ENCODE measurements at places on chromosomes 16 and 17.

GRCh38 chr16:89315271-89315670 lies 97.8 kb downstream of the ZNF778 start:
- peak overlapping the region; percentile 71 for H3K27ac ChIP-seq
- H3K27me3 ChIP-seq: no peaks in the 10 kb centered on the region
- no peak for DNase-seq
- peaks cover 15% of the 10 kb centered on the region for H3K36me3 ChIP-seq
- peaks cover 70% of the 10 kb centered on the region for H3K4me1 ChIP-seq
- no peak overlapping the region for H3K4me3 ChIP-seq

DNA sequence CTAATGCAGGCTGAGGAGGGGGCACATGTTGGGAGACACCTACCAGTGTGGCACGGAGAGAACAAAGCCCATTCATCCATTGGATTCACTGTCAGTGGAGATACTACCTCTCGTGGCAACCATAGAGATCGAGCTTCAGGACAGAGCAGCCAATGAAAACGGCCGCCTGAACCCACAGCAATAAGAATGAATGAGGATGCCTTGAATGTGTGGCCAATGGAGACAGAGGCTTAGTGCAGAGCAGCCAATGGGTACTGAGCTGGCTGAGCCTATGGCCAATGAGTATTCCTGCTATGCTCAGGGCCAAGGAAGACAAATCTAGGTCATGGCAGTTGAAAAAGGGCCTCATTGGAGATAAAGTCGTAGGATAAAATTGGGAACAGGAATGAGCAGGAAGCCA lies 10.9 kb downstream of the ARHGEF15 start:
- no peaks in the 10 kb centered on the region for H3K27me3 ChIP-seq
- H3K36me3 ChIP-seq: peaks cover 12% of the 10 kb centered on the region
- H3K4me1 ChIP-seq: no peaks in the 10 kb centered on the region
- DNase-seq: no peak
- H3K27ac ChIP-seq: no peak overlapping the region
- no peak overlapping the region for H3K4me3 ChIP-seq

GRCh38 chr17:8839410-8839935 lies 28.0 kb downstream of the PIK3R6 start:
- H3K4me3 ChIP-seq: no peak overlapping the region
- no peaks in the 10 kb centered on the region for H3K27me3 ChIP-seq
- H3K4me1 ChIP-seq: no peaks in the 10 kb centered on the region

- H3K36me3 ChIP-seq: no peaks in the 10 kb centered on the region
- no peaks in the 10 kb centered on the region for H3K4me1 ChIP-seq
- H3K4me3 ChIP-seq: no peak overlapping the region
- no peak overlapping the region for H3K27ac ChIP-seq
- H3K27me3 ChIP-seq: no peaks in the 10 kb centered on the region
These were observed 270.4 kb upstream of the EEF2KMT start for GRCh38 chr16:5367951-5368350.

GRCh38 chr17:12098568-12098967 lies 77.9 kb downstream of the MAP2K4 start:
- H3K36me3 ChIP-seq: peaks cover 3% of the 10 kb centered on the region
- no peak overlapping the region for H3K27ac ChIP-seq
- H3K27me3 ChIP-seq: no peaks in the 10 kb centered on the region
- no peaks in the 10 kb centered on the region for H3K4me1 ChIP-seq
- no peak overlapping the region for H3K4me3 ChIP-seq

- no peak for DNase-seq
- no peak overlapping the region for H3K27ac ChIP-seq
- H3K4me1 ChIP-seq: no peaks in the 10 kb centered on the region
- H3K4me3 ChIP-seq: no peak overlapping the region
These were observed 96.7 kb downstream of the CDYL2 start for GRCh38 chr16:80707686-80708085.

GRCh38 chr17:7922269-7922844 lies 6.3 kb upstream of the RNF227 start:
- DNase-seq: no peak
- no peaks in the 10 kb centered on the region for H3K27me3 ChIP-seq
- peak overlapping the region; percentile 69 for H3K4me3 ChIP-seq

DNA sequence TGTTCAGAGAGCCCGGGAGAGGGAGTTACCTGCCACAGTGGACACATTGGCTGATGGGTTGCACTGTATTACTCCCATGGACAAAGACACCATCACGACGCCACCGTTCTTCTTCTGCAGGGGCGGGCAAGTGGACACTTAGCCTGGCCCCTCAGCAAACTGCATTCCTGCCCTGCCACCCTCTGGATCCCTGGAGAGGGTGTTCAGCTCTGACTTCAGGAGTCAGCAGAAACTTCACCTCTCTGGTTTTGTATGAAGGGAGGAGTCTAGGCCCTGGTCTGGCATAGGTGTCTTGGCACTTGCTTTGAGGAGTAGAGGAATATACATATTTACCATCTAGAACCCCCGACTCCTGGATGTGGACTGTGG lies 9.3 kb downstream of the DPEP2 start:
- peak overlapping the region; percentile 70 for H3K4me3 ChIP-seq
- H3K27me3 ChIP-seq: no peaks in the 10 kb centered on the region
- H3K4me1 ChIP-seq: peaks cover 69% of the 10 kb centered on the region
- no peak for DNase-seq
- H3K36me3 ChIP-seq: no peaks in the 10 kb centered on the region

DNA sequence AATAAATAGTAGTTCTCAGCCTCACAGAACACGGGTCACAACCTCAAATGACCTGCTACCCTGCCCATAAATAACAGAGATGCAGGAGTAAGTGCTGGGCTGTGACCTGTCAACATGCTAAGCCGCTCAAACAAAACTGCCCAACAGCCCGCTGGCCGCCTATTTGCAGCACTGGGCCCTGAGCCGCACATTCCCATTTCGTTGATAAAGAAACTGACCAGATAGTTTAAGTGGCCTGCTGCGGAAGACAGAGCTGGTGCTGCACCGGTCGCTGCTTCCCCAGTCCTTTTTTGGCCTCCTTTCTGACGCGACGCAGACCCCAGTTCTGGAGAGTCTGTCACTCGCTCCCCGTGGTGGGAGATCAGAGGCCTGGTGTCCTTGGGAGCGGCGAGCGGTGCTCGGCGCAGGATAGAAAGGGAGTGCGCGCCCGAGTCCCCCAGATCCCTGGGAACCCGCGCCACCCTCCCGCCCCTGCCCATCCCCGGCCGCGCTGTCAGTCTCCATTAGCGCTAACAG lies 349 bp upstream of the SLC6A2 start:
- no peaks in the 10 kb centered on the region for H3K36me3 ChIP-seq
- no peak for DNase-seq
- no peaks in the 10 kb centered on the region for H3K4me1 ChIP-seq
- peaks cover 3% of the 10 kb centered on the region for H3K27me3 ChIP-seq
- H3K4me3 ChIP-seq: peak overlapping the region; percentile 47
- no peak overlapping the region for H3K27ac ChIP-seq

GRCh38 chr17:21535686-21536375 lies 156.5 kb upstream of the KCNJ18 start:
- H3K36me3 ChIP-seq: peaks cover 23% of the 10 kb centered on the region
- H3K4me1 ChIP-seq: no peaks in the 10 kb centered on the region

DNA sequence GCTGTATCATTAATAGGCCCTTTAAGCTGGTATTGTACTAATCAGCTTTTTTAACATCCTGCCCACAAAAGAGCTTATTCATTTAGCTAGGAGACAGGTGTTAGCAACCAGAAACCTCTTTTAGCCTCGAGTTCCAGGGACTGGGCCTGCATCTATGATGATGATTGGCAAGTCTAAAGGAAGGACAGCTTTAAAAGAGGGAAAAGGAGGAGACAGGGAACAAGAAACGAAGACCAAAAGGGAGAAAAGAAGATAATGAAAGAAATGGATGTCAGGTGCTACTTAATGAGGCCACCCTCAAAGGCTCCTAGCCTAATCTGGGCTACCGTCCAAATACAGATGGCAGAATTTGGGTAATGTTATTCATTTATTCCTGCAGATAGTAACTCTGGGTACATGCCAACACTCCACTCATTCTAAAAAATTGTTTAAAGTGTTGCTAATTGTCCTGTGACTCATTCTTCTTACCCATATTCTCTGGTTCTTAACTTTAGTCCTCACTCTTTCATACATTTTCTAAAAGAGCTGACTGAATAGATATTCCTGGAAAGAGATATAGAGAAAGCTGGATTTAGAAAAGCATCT lies 18.7 kb upstream of the RFFL start:
- DNase-seq: no peak
- no peak overlapping the region for H3K27ac ChIP-seq
- no peak overlapping the region for H3K4me3 ChIP-seq
- no peaks in the 10 kb centered on the region for H3K27me3 ChIP-seq
- H3K4me1 ChIP-seq: no peaks in the 10 kb centered on the region
- no peaks in the 10 kb centered on the region for H3K36me3 ChIP-seq

GRCh38 chr16:54493594-54493993 lies 207.0 kb upstream of the IRX3 start:
- DNase-seq: no peak
- H3K4me1 ChIP-seq: no peaks in the 10 kb centered on the region
- no peaks in the 10 kb centered on the region for H3K36me3 ChIP-seq

DNA sequence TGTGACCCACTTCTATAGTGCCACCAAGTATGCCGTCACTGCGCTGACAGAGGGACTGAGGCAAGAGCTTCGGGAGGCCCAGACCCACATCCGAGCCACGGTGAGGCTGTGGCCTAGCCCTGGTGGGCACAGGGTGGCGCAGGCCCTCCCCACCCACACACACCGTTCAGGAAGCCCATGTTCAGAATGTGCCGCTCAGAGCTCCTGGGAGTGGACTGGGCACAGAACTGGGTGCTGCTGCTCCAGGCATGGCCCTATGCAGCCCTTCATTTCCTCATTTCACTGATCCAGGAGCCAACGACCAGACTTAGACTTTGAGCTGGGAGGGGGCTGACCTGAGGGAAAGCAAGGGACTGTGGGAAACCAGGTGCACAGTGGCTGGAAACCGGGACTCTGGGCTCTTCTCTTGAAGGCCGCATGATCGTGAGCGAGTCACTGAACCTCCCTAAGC lies 2.4 kb upstream of the MRM1 start:
- H3K27ac ChIP-seq: no peak overlapping the region
- no peaks in the 10 kb centered on the region for H3K36me3 ChIP-seq
- no peak overlapping the region for H3K4me3 ChIP-seq
- H3K4me1 ChIP-seq: peaks cover 11% of the 10 kb centered on the region
- H3K27me3 ChIP-seq: no peaks in the 10 kb centered on the region

GRCh38 chr17:12877953-12878669 lies 88.8 kb downstream of the ARHGAP44 start:
- no peaks in the 10 kb centered on the region for H3K4me1 ChIP-seq
- no peaks in the 10 kb centered on the region for H3K36me3 ChIP-seq
- no peak overlapping the region for H3K4me3 ChIP-seq
- no peak overlapping the region for H3K27ac ChIP-seq

- H3K27me3 ChIP-seq: no peaks in the 10 kb centered on the region
- no peaks in the 10 kb centered on the region for H3K36me3 ChIP-seq
- no peak overlapping the region for H3K4me3 ChIP-seq
- no peak for DNase-seq
- H3K27ac ChIP-seq: no peak overlapping the region
These were observed 29.0 kb downstream of the HEXIM2 start for GRCh38 chr17:45190503-45191255.

DNA sequence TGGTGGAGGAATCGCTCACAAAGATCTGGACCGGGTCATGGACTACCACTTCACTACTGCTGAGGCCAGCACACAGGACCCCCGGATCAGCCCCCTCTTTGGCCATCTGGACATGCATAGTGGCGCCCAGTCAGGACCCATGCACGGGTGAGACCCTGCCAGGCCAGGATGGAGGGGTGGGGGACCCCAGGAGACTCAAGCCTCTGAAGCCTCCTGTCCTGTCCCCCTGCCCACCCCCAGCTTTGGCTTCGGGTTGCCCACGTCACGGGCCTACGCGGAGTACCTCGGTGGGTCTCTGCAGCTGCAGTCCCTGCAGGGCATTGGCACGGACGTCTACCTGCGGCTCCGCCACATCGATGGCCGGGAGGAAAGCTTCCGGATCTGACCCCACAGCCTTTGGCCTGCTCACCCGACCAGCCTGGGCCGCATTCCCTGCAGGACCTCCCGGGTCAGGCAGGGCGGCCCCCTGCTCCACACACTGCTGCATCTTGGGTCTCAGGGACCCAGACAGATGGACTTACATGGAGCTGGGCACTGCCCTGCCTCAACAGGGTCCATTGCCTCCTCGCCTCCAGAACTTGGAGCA lies 3.8 kb downstream of the BCKDK start:
- peaks cover 2% of the 10 kb centered on the region for H3K36me3 ChIP-seq
- H3K4me3 ChIP-seq: no peak overlapping the region
- H3K27me3 ChIP-seq: no peaks in the 10 kb centered on the region
- peaks cover 26% of the 10 kb centered on the region for H3K4me1 ChIP-seq

DNA sequence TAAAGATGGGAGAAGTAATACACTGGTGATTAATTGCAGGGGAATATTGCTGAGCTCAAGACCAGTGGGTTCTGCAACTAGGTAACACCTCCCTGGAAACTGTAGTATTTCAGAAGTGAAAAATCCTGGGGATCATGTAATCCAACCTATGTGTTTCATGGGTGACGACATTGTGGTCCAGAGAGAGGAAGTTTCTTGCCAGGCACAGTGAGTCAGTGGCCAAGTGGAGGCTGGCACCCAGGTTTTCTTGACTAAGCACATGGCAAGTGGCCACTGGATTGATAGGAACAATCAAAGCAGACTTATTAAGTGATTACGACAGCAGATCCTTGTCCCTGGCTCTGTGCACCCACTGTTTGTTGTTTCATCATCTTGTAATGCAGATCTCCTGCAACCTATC lies 14.6 kb upstream of the CIITA start:
- no peak overlapping the region for H3K4me3 ChIP-seq
- peaks cover 5% of the 10 kb centered on the region for H3K4me1 ChIP-seq
- no peak for DNase-seq
- H3K36me3 ChIP-seq: no peaks in the 10 kb centered on the region
- H3K27me3 ChIP-seq: no peaks in the 10 kb centered on the region

All from psoas muscle (tissue), 8 donors.